ENCODE measurements at places on chromosomes 2 and 18.
A peak's percentile ranks its signal among the peaks of the same experiment; 100 is the strongest.

- DNase-seq, result no peak
Measured at GRCh38 chr2:16568998-16569784, 96.4 kb downstream of the CYRIA start.

DNA sequence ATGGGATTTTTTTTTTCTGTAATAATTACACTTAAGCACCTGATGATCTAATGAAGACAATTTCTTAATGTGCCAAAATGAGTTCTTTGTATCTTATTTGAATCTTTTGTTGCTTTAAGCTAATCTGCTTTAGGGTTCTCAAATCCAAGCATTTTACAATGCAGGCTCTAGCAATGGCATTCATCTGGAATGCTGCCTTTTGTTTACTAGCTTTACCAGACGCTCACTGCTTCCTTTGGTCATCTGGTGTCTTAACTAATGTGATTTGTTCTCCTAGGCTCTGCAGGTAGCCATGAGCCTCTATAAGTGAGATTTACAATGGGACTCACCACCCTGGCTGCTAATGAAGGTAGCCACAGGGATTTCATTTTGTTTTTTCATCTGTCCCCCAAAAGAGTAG lies 100.3 kb downstream of the GREB1L start:
- DNase-seq, result no peak

GRCh38 chr2:161576421-161576820 lies 47.8 kb upstream of the SLC4A10 start:
- no peak for DNase-seq

DNA sequence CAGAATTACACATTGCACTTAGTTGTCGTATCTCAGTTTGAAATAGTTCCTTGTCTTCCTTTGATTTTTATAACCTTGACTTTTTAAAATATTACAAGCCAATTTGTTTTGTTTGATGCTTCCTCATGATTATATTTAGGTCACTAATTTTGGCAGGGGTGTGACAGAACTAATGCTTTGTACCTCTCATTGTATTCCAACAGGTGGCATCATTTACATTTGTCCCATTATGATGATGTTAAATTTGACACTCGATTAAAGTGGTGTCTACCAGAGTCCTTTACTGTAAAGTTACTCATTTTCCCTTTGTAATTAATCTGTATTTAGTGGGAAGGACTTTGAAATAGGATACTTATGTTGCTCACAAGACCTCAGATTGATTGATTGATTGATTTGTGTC lies 21.5 kb upstream of the MFSD2B start:
- no peak for DNase-seq

DNA sequence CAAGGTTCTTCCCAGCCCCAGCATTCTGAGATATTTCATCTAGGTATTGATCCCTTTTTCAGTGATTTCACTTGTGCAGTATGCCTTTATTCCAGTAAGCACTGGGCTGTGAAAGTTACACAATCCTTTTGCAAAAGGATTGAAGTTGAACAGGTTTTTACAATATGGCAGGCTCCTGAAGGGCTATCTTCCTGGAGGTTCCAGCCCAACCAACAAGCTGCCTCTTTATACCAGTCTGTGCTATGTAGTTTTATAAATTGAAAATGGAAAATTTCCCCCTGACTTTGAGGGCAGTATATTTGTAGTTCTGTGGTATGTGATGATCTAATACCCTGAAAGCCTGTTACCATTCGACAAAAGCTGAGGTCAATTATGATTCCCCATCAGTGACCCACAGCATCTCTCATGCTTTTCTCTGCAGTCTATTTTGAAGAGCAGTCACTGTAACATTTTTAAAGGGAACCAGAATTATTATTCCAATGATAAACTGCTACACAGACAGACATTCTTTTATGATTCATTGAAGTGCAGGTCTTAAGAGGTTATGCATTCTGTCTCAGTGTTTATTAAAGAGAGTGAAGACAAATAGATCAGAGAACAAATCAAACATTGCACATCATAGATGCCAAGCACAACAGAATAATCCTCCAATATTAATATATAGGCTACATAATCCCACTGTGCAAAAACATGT lies 35.2 kb upstream of the STPG4 start:
- DNase-seq, result no peak

DNA sequence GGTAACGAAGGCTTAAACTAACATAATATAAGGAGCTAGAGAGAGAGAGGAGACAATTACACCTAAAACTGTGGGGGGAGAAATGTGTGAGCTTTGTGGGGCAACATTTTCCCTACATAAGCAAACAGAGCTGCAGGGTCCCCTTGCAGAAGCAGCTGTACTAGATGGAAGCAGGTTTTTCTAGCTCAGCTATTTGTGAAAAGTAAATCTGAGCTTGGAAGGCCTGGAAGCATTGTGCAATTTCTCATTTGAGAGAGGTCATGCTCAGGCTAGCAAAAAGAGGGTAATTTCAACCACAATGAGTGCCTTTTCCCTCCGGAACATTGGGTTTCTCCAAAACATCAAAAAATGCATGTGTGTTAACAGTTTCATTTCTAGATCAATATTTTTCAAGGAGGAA lies 130.0 kb downstream of the ARL4C start:
- peak; percentile 22 for DNase-seq

DNA sequence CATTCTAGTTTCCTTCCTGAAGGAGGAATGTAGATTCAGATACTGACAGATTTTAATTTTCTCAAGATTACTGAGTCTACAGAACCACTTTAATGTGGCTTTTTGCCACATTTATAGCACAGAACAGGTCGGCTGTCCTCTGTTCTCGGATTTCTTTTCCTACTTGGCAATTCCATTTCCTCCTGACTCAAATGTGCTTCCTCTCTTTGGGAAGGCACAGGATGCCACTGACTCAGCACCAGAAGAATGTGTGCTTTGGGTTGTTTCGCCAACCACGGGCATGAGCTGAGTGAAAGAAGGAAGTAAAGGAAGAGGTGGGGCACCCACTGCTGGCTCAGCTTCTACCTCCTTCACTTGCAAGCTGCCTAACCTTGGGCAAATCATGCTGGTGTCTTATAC lies 970.6 kb upstream of the ACVR2A start:
- DNase-seq, result no peak

Data from DMS153 (cell line).